CD4-positive, alpha-beta T cell treated with Interleukin-1 beta for 1 hour (primary cell): ENCODE measurements at places on chromosomes 5 and 9.

- DNase-seq = no peak
Observed at GRCh38 chr9:16458696-16459420, 411.6 kb downstream of the BNC2 start.

DNA sequence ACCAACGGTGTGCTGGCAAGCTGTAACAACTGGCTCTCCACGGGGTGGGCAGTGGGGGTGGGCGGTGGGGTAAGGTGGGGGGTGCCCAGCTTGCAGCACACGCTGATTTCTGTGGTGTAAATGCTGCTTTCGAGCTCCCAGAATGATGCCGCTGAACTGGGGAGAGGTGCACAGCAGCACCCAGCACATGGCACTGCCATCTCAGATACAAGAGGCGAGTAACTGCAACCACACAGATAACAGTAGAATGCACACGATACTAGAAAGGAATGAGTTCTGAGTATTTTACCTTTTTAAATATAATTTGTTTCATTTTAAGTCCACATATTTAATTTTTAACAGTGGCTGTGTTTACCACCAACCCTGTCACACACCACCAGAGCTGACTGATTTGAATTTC is 87.9 kb downstream of the SEMA4D start:
- DNase-seq = no peak

- no peak for DNase-seq
Observed at GRCh38 chr9:130977811-130978221, 31.2 kb upstream of the LAMC3 start.

- DNase-seq = no peak
Observed at GRCh38 chr5:104540448-104540847, 977.9 kb upstream of the NUDT12 start.

DNA sequence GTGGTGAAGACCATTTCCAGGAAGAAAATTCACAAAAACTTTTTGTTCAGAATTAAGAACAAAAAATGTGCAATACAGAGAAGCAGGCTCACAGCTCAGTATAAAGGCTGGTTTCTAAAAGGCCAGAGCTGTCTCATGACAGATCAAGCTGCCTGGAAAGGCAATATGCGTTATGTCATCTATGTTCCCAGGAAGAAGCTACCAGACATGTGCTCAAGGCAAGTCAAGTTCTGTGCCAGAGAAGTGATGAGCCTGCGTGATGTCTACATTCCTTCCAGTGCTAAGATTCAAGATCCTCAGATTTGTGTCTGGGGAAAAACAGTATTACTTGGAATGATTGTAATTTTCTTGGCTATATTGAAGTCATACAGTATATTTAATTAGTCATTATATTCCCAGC is 104.3 kb downstream of the PDE4D start:
- DNase-seq = no peak
